Osteocyte (in vitro differentiated cells): ENCODE measurements at places on chromosomes 1 and 21. TPM values are rescaled to one million over a fixed set of nuclear protein-coding genes. Genes with fewer than 3 reads are reported as not detected.

GRCh38 chr21:42447182-42447581 lies 43.5 kb downstream of the UBASH3A start:
- no peak for DNase-seq

FAM163A gene
- total RNA-seq = not detected in 2 replicates

OR2L5 gene
- not detected in 2 replicates for total RNA-seq

NBPF19 gene
- total RNA-seq = 22.1 and 23.2 TPM in 2 replicates

PPFIA4 gene
- total RNA-seq = 0.63 and 1.4 TPM in 2 replicates
